ENCODE measurements at places on chromosomes 1 and 21.

DNA sequence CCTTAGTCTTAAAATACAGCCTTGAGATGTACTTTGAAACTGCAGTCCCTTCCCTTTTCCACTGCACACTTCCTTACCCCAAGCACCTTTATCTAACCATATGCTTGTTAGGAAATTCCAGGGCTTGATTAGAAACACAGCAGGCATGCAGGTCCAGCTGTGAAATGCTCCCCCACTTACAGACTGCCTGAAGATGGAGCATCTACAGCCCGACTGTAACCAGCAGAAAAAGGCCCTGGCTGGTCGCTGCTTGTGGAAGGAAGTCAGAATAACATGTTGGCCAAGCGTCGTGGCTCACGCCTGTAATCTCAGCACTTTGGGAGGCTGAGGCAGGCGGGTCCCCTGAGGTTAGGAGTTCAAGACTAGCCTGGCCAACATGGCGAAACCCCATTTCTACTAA is 37.2 kb downstream of the VN1R5 start:
- DNase-seq, result no peak

GRCh38 chr1:66730462-66730861 is 21.8 kb upstream of the DYNLT5 start:
- no peak for DNase-seq

DNA sequence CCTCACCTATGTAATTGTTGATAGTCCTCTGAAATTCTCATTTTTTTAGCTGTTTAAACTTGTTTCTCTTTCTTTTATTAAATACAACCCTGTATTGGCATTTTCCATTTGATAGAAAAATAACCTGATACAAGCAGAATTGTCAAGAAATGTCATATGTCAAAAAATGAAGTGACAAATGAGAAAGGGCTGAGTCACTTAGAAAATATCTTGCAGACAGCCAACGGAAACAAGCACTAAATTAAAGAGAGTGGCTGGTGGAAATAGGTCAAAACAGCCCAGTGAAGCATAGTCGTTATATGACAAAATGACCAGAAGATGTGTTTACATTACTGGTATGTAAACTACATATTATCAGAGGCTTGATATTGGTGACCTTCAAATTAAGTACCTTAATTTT is 484.4 kb downstream of the PLA2G4A start:
- DNase-seq, result no peak

DNA sequence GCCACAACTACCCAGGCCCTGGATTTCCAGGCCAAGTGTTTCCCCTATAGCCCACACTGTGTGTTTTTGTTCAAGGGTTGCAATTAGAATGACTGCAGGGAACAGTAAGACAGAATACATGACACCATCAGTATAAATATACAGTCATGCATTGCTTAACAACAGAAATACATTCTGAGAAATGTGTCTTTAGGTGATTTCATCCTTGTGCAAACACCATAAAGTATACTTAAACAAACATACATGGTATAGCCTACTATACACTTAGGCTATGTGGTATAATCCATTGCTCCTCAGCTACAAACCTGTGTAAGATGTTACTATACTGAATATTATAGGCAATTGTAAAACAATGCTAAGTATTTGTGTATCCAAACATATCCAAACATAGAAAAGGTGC is 7.5 kb upstream of the SLC44A5 start:
- DNase-seq, result no peak

DNA sequence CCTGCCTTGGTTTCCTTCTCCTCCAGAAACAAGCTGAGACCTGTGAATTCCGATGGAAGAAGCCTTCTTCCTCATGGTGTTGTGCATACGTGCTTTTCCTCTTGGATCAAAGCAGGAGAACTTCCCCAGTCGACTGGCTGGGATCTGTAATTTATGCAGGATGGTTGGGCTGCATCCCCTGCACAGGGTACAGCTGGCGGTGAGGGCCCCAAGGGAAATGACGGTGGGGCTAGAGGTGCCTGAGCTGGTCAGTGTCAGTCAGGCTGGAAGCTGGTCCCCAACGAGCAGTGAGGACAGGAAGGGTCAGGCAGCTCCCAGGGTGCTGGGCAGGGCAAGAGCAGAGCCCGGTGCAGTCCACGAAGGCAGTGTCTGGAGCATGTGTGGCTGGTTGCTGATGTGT is 106.7 kb downstream of the CNIH3 start:
- no peak for DNase-seq

- DNase-seq, result peak; percentile 11
Measured at GRCh38 chr1:244801246-244801645, 34.2 kb upstream of the COX20 start.

DNA sequence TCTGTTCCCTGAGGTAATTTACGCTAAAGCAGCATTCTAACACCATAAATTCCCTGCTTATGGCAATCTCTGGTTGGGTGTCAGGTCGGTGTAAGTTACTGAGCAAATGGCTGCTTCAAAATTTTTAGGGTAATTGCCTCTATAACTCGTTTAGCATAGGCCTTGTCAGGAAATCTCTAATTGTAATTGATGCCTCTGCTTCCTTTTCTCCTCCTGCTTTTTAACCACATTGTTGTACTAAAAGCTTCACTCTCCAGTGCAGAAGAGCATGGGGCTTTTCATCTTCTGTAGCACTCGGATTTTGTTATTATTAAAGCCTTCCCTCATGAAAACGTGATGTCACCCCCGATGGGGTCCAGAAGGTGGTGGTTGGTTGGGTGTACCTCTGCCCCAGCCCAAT is 141.6 kb upstream of the NBPF11 start:
- no peak for DNase-seq

GRCh38 chr21:42862774-42863503 is 16.4 kb downstream of the WDR4 start:
- DNase-seq, result no peak

DNA sequence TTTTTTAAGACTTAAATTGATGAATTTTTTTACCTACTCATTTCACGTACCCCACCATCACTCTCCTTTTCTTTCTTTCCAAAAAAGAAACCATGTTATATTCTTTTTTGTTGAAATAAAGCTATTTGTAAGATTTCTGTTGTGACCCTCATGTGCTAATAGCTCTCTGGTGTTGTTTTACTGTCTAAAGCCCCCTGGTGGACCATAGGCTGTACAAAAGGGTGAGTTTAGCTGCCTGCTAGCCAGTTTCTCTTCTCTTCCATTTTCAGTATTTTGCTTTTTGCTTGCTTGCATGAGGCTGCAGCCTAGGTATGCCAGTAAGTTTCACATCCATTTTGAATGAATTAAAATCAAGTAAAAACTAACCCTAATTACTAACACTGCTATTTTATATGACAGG is 15.6 kb upstream of the VAMP3 start:
- no peak for DNase-seq

DNA sequence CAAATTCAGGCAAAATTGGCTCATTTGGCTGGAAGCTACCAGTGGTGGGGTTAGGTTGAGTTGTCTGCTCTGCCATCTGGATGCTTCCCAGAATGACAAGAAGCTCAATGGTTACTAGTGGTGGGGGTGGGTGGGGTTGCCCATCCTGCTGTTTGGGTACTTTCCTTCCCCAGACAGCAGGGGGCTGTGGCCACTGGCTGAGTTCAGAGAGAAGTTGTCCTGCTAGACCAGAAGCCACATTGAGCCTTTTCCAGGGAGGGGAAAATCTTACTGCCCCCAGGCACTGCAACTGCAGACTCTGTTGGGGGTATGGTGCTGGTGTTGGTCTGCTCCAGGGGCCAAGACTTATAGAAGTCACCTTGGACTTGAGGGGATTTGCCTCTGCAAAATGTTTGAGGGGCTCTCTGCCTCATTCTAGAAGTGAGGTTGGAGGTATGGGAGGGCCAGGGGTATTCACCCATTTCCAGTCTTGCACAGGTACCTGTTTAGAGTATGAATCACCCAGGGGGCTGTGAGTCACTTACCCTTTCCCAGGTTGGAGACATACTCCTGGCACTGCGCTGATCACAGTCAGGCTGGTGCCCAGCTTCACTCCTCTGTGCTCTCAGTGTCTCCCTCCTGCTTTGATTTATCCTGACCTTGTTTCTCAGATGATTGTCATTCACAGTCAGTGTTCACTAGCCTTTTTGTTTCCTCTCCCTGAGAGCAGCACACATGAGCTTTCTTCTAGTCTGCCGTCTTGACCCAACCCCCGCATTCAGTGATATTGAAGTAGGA is 89.1 kb upstream of the NEGR1 start:
- no peak for DNase-seq

GRCh38 chr21:27326301-27326700 is 359.4 kb upstream of the ADAMTS5 start:
- no peak for DNase-seq

- DNase-seq, result no peak
Measured at GRCh38 chr1:5839881-5840550, 152.2 kb downstream of the NPHP4 start.

DNA sequence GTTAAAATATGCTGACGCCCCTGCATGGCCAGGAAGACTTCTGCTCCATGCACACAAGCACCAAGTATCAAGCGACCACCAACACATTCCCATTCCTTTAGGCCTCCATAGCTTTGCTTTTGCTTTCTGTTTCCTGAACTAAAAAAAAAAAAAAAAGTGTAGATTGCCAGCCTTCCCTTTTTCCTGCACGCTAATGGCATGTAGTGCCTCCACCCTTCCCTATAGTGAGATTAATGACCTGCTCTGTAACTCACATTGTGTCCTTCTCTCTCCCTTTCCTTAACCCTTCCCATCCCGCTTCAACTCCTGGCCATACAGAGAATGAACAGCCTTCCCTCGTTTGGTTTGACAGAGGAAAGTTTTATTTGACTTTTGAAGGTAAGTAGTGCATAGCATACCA is 57.1 kb upstream of the DYNLT5 start:
- no peak for DNase-seq

DNA sequence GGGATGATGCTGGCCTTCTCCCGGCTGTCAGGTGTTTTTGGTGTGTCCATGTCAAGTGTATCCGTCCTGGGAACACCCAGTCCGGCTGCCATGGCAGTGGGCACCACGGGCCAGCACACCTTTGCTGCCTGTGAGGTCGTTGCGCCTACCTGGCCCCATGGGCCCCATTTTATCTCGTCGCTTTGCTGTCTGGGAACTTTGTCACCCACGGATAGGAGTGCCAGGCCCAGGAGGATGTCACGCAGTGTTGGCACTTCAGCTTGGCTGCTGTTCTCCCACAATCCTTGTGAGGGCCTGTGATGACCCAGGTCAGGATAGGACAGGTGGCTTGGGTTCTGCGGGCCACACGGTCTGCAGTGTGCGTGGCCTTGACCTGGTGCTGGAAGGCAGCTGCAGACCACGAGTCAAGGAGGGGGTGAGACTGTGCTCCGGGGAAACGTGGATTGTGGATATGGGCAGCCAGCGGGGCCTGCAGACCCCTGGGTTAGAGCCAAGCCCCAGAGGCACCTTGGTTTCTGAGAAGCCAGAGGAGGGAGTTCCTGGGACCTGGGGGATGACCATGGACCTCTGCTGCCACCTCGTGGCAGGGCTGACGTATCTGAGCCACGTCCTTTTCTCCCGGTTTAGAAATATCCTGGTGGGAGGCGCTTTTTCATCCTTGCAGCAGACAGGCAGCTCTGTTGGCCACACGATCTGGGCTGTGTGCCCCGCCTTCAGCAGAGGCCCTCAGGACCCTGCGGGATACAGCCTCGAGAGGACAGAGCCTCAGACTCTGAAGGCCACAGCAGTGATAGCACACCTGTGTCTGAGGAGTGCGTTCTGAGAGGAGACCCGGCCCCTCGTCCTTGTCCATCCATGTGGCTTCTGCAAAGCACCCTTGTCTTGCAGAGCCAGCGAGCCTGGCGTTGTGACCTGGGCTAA is 161.1 kb upstream of the COL6A1 start:
- DNase-seq, result peak; percentile 59

DNA sequence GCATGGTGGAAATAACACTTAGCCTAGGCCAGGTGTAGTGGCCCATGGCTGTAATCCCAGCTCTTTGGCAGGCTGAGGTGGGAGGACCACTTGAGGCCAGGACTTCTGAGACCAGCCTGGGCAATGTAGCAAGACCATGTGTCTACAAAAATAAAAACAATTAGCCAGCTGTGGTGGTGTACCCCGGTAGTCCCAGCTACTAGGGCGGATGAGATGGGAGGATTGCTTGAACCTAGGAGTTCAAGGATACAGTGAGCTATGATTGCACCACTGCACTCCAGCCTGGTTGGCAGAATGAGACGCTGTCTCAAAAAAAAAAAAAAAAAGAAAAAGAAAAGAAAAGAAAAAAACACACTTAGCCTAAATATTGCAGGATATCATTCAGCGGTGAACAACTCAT is 20.9 kb downstream of the AK4 start:
- no peak for DNase-seq

GRCh38 chr1:11784256-11784992 is 21.3 kb downstream of the MTHFR start:
- no peak for DNase-seq

DNA sequence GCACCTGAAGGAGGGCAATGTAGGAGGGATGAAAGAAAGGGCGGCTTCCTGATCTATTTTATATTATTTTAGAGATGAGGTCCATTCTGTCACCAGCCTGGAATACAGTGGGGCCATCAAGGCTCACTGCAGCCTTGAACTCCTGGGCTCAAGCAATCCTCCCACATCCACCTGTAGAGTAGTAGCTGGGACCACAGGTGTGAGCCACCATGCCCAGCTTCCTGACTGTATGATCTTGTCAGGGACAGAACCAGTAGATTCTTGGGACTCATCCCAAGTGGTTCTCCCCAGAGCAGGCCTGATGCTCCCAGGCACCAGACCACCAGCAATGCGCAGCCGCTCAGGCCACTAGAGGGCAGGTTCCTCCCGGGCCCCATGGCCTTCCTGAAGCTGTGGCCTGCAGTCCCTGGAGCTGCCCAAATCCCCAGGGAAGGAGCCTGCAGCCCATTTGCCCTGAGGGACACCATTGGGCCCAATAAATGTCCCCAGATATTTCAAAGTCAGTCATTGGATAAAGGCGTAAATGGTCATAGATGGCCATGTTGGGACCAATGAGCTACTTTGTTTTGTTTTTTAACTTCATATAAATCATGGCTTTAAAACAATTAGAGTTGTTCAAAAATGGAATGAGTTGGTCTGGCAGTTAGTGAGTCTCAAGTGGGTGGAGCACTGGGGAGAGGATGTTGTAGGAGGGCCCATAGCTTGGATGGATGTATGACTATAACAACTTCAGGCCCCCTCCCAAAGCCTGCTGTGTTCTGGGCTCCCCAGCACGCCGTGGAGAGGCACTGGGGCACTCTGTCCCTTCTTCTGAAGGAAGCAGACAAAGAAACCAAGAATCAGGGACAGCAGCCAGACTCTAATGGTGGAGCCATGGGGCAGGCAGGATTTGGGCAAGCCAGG is 44.7 kb upstream of the GOLT1A start:
- peak; percentile 35 for DNase-seq

- DNase-seq, result no peak
Measured at GRCh38 chr21:38806153-38806941, 618 bp downstream of the ETS2 start.

GRCh38 chr21:33109574-33110339 is 39.8 kb downstream of the OLIG1 start:
- DNase-seq, result no peak

DNA sequence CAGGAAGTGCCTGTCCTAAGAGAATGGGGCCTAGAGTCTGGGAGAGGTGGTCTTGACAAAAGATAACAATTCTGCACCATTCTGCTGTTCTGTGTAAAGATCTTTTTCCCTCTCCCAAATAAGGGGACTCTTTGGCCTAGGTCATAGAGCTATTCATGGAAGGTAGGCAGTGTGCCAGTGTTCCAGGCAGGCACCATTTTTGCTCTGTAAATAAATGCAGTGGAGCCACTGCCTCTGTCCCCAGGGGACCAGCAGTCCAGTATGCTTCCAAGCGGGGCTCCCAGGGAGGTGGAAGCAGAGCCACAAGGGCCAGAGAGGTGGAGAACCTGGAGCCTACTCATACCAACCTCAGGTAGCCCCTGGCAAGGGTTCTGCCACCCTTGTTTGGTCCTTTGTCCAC is 25.9 kb downstream of the KCNA2 start:
- no peak for DNase-seq
